ENCODE measurements at places on chromosomes 5 and 9.

DNA sequence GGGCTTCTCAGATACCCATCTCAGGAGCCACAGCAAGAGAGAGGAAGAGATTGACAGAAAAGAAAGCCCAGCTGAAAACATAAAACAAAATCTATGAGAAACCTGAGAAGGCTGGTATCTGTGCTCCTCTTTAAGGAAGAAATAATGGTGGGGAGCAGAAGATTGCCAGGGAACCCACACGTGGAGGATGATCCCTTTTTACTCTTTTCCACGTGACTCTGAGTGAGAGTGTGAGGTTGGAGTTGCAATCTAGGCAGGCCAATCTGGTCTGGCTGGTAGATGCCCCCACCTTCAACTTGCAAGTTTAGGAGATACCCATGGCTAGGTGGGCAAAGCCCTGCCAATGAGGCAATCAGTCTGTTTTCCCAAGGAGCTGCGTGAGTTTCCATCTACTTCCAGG lies 202.3 kb downstream of the TENT4A start:
- DNase-seq: no peak

- no peak for DNase-seq
These were observed 22.1 kb downstream of the GOLM1 start for GRCh38 chr9:86077276-86077675.

DNA sequence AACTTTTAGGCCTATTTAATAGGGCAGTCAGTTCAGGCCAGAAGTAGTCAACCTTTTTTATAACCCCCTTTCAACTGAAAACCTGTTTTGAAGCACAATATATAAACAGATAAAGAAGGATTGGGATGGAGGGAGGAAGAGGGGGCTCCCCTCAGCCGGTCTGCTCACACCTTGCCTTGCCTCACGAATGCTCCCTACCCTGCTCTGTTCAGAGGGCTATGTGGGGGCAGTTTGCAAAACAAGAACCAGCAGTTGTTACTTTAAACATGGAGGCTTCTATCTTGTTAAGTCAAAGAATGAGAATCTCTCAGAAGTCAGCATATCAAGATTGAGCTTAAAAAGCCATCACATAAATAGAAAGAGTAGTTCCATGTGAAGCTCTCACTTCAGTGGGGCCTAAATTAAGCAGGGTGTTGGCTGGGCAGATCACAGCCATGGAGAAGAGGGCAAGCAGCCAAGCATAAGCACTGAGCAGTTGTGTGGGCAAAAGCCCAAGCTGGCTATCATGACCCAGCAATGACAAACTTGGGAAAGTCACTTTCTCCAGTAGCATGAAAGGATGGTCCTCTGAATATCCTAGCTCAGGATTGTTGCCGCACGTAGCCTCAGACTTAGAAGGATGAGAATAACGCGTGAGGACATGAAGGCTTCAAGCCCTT lies 70.6 kb downstream of the ALDH1A1 start:
- no peak for DNase-seq

DNA sequence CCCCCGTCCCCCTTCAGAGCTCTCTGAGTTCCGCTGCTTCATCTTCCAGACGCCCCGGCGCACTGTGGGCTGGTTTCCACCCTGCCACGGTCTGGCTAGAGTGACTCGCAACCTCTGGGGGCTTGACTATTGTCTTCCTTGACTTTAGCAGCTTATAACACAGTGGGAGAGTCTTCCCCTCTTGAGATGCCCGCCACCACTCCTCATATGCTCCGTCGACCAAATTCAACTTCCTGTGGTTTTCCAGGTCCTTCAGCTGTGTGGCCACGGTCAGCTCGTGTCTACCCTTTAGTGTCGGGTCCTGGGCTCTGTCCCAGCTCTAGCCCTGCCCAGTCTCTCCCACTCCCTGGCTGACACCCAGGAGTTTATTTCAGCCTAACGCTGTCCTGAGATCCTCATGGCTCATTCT lies 28.2 kb upstream of the NCS1 start:
- DNase-seq: no peak

- no peak for DNase-seq
These were observed 23.5 kb downstream of the FAM114A2 start for GRCh38 chr5:154015071-154015693.

- DNase-seq: no peak
These were observed 647.3 kb upstream of the GRAMD2B start for GRCh38 chr5:125775896-125776295.

DNA sequence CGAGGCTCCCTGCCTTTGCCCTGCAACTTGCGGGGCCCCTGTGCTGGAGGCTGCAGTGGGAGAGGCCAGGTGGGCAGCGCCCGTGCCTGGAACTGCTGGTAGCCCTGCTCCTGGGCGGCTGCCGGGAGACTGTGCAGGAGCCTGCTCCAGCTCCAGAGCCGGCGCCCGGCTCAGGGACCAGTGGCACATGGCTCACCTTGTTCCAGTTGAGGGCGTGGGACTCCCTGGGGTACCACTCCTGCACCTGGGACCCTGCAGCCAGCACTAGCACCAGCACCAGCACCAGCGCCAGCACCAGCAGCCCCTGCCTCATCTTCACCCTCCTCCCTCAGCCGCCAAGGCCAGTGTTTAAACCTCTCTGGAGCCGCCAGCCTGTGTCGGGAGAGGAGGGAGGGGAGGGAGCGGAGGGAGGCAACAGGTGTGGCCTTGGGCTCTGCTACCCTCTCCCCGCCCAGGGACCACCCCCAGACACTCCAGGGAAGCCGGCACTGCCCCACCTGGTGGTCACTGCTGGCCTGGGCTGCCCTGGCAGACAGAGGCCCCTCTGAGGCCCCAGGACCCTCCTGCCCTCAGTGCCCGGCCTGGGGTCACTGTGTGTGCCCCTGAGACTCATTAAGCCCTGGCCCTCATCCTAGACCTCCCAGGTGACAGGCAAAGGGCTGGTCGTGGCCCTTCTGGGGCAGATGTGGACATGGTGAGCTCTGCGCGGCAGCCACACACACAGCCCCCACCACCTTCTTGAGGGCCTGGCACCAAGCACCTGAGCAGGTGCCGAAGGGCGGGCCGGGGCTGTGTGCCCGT lies at the start of gene LCN10:
Gene LCN10, minus strand, starts transcription at position 350 of the 801 bp plus-strand sequence. Its CDS starts 37 bp downstream, at position 313.
- no peak for DNase-seq

DNA sequence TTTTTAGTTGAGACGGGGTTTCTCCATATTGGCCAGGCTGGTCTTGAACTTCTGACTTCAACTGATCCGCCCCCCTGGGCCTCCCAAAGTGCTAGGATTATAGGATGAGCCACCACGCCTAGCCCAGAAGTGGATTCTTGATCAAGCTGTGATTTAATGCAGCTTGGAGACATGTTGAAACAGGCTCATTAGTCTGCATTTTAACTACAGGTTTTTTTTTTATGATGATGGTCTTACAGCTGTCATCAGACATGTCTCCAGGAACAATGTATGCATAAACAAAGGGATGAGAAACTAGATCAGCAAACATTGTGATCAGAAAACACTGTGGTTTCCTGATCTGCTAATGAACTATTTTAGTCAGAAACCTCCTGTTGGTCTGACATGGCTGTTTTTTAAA lies 30.0 kb upstream of the PLPP1 start:
- no peak for DNase-seq
